ENCODE measurements at places on chromosomes 5 and 9.

DNA sequence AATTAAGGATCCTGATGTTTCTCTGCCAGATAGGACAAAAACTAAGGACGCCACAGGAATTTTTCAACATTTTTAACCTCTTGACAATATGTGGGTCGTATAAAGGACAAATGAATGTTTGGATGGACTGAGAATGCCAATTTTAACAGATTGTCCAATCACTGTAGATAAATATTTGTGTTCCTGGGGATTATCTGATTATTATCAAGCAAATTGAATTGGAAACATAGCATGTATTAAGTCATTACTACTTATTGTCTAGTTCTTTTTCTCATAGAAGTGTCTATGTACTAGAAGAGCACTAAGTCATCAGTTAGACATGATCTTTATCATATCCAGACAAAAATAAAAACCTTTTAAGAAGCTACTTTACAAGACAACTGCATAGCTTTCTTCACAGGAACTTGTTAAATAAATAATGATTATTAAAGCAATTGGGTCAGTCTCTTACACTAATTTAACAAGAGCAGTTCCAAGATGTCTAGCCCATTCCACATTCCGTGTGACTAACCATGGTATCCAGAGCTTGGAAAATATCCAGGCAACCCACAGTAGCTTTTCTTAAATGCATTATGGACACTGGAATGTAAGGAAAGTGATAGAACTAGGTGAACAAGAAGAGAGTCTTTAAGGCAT is 127.5 kb upstream of the CDKN2B start:
- DNase-seq, result no peak

DNA sequence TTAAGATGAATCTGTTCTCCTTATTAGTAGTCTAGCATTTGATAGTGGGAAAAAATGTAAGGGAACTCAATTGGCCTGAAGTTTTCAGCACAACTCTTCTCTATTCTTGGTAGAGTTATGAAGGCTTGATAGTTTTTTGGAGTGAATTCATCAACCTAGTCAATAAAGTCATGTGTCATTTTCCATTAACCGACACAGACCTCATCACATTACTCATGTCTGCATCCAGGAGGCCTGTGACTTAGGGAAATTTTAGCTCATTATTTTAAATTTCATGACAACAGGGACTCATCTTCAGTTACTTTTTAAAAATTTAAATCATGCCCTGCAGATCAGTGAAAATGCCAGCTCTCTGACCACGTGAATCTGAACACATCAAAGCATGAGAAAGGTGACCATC is 63.3 kb downstream of the ADAMTS16 start:
- DNase-seq, result no peak

- DNase-seq, result no peak
Observed at GRCh38 chr5:102554728-102555127, 55.9 kb upstream of the SLCO6A1 start.

GRCh38 chr9:123807251-123807650 is 122.7 kb downstream of the DENND1A start:
- no peak for DNase-seq

DNA sequence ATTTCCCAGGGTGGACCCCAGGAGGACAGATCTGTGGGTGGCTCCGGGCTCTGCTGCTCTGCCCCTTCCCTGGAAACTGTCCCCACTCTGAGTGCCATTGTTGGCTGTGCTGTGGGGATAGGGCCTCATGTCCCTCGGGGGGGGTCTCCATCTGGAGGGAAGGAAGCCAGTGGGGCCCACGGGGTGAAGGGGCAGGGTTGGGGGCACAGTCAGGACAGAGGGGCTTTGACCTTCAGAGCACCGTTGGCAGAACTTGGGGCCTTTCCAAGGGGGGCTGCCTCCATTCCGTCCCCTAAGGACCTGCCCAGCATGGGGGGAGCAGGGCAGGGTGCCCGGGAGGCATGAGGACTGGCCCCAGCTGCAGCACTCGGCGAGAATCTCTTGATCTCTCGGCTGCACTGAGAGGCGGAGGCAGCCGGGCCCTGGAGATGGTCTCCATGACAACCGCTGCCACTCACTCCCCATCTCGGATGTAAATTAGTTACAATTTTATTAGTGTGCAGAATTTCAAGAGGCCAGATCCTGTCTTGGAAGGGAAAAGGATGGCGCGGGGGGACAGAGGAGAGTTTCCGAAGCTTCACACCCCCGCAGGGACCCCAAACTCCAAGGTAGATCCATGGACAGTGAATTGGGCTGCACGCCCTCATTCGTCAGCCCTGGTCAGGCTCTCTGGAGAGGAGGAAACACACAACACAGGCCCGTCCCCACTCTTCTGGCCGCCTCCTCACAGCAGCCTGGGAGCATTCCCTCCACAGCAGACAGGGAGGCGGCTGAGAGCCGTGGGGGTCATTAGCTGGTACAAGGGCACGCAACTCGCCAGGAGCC is 216.2 kb upstream of the IER5L start:
- no peak for DNase-seq

- no peak for DNase-seq
Observed at GRCh38 chr5:68529581-68529980, 314.0 kb downstream of the PIK3R1 start.

DNA sequence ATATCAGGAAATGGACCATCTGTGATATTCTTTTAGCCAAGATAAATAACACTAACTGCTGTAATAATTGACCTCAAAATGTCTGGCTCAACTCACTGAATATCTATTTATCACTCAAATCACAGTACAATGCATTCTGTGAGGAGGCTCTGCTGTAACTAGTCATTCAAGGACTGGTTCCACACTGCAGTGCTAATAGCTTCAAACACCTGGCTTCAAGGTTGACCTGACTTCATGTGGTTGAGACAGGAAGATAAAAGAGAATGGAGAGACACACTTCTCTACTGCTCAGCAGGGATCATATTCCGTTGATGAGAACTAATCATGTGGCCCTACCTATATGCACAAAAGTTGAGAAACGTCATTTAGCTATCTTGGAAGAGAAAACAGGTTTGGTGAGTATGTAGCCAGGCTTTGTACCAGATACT is 3.4 kb upstream of the RHOBTB3 start:
- DNase-seq, result no peak

DNA sequence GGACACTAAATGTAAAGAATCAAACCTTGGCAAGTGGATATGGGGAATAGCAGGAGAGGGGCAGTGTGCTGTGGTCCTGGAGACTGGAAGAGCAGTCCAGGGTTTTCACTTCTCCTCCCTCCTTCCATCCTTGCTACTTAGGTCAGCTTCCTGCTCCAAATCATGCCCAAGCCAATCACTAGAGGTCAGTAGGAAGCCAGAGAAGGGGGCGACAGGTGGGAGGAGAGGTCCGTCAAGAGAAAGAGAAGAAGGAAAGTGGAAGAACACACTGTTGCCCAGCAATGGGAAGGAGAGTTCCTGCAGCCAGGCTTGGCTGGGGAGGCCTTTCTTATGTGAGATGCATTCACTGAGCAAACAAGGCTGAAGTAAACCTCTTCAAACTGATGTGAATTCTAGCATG is 289.6 kb downstream of the DTWD2 start:
- DNase-seq, result no peak

DNA sequence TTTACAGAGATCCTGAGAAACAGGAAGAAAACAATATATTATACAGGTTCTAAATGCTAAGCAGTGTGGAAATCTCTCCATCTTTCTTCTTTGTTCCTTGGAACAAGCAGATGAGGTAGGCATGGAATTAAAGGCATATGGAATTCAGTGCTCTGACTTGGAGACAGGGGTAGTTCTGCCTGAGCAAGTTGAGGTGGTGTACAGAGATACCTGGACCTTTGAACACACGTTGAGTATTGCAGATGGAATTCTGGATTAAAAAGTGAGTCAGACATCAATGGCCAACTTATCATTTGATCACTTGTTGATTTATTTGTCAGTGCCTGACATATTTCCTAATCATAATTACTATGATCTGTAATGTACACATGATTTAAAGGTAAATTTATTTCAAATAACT is 293.9 kb upstream of the IRX4 start:
- DNase-seq, result no peak

GRCh38 chr9:70816891-70817290 is 304.5 kb downstream of the TRPM3 start:
- no peak for DNase-seq

GRCh38 chr5:142087920-142088679 is 20.5 kb upstream of the NDFIP1 start:
- no peak for DNase-seq

DNA sequence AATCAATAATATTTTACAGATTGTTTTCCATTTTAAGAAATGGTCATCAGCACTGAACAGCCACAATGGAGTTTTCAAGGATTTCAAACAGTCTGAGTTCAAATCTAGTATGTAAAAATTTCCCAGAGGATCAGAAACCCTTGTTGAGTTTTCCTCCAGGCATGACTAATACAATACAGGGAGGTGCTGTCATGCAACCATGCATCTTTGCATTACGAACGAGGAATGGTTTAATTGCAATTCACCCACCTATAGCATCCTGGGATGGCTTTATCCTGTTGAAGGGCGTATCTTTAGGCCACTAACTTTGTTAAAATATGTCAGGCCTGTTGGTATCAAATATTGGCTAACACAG is 196.4 kb downstream of the EFNA5 start:
- no peak for DNase-seq

- DNase-seq, result no peak
Observed at GRCh38 chr5:16549491-16550206, 67.1 kb downstream of the RETREG1 start.

DNA sequence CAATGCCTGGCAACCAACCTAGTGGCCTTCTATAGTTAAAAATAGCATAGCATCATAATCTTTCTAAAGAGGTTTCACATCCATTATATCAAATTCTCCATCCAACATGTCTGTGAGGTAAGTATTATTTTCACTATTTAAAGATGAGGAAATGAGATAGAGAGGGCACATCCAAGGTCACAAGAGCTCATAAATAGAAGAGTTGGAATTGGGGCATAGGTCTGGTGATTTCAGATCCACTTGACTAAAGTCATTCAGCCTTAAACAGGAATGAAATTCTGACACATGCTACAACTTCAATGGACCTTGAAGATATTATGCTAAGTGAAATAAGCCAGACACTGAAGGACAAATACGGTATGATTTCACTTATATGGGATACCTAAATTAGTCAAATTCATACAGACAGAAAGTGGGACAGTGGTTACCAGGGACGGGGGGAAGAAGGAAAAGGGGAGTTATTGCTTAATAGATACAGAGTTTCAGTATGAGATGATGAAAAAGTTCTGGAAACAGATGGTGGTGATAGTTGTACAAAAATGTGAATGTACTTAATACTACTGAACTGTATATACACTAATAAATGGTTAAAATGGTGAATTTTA is 259.6 kb upstream of the NR4A3 start:
- DNase-seq, result no peak

DNA sequence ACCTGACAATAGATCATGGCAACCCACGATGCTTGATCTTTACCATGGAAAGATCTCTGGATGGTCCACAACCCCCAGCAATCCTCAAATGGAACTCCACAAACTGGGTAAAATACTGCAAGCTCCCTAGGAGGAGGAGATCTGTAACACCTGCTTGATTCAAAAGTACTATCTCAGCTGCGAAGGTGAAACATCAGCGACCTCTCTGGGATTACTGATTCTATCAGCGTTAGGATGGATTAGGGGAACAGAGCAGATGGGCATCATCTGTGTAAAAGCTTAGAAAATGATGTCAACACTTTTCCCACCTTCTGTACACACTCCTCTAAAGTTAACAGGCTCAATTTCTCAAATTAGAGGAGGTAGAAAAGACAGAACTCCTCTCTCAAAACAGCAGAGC is 31.5 kb upstream of the TRPC7 start:
- no peak for DNase-seq

DNA sequence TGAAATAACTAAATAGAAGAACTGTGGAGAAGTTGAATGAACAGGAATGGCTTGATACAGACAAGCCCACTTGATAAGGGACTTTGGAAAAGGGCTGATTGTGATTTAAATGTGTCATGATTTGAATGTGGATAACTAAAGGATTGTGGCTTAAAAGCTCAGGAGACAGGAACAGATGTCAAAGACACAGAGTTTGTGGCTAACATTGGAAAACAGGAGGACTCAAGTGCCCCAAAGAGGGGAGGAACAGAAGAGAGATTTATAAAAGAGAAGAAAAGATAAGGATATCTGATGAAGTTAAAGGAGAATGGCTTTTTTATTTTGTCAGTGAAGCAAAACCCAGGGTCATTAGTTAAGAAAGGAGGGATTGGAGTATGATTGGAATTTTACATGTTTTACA is 124.2 kb upstream of the TRPM3 start:
- no peak for DNase-seq

DNA sequence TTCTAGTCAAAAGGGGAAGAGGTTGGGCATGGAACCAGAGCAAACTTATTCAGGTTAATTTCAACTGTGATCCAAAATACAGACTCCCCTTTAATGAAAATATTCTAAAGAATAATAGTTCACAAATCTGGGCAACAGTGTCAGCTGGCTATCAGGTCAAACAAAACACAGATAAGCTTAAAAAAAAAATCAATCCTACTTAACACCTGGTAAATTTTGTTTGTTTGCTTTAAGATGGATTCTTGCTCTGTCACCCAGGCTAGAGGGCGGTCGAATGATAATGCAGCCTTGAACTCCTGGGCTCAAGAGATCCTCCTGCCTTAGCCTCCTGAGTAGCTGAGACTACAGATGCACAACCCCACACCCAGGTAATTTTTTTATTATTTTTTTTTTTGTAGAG is 89.0 kb downstream of the UBAP2 start:
- no peak for DNase-seq

GRCh38 chr5:82106207-82106606 is 134.4 kb downstream of the ATG10 start:
- DNase-seq, result no peak

GRCh38 chr5:168646335-168646734 is 67.2 kb upstream of the PANK3 start:
- no peak for DNase-seq

- DNase-seq, result no peak
Observed at GRCh38 chr9:97966493-97966892, 16.6 kb upstream of the ANP32B start.

- DNase-seq, result no peak
Observed at GRCh38 chr5:72364171-72364570, 44.0 kb downstream of the PTCD2 start.

GRCh38 chr5:79699763-79700400 is 10.2 kb downstream of the CMYA5 start:
- DNase-seq, result no peak

- DNase-seq, result no peak
Observed at GRCh38 chr9:14306672-14307660, 7.0 kb downstream of the NFIB start.

DNA sequence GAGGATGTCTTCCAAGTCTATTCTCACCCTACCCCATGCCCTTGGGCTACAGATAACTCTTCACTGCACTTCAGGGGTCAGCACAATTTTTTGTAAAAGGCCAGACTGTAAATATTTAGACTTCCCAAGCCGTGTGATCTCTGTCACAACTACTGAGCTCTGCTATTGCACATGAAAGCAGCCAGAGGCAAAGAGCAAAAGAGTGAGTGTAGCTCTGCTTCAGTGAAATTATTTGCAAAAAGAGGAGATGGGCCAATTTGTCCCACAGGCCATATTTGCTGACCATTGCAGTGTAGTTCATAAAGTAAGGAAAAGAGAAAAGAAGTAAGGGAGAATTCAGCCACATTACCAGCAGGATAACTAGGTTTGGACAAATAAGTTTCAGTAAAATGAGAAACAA is 7.0 kb upstream of the MOCS2 start:
- DNase-seq, result no peak
